ENCODE measurements at places on chromosomes 12 and 14.

DNA sequence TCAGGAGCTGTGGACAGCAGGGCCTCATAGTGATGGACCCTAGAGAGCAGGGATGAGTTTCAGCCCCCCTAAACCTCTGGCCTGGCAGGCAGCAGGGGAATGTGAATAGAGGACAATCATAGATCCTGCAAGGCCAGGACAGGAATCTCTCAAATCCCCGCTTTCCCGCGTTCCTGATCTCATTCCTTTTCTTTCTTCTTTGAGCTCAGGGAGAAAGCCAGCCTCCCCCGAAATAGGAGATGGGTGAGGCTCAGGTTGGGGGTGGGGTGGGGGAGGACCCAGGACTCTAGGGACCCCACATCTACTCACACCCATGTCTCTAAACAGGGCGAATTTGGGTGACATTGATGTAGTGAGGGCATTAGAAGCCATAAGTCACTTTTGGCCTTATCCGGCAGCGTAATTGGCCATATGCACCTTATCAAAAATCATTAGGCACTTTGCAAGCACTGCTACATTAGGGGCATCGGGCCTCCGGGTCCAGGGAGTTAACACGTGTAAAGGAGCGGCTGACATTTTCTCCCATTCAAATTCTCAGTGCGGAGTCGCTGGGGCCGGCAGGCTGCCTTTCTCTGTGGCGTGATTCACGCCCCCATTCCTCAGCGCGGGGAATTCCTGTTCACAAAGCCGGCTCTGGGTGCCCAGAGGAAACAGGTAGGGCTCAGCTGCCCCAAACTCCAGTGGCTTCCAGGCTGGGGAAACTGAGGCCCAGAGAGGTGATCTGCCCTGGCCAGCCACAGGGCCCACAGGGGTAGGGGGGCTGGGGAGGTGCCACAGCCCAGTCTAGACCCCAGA, 1.5 kb downstream of the LHX5 start:
- peak; percentile 62 for DNase-seq

GRCh38 chr12:13471471-13471870, 274.9 kb downstream of the EMP1 start:
- no peak for DNase-seq

DNA sequence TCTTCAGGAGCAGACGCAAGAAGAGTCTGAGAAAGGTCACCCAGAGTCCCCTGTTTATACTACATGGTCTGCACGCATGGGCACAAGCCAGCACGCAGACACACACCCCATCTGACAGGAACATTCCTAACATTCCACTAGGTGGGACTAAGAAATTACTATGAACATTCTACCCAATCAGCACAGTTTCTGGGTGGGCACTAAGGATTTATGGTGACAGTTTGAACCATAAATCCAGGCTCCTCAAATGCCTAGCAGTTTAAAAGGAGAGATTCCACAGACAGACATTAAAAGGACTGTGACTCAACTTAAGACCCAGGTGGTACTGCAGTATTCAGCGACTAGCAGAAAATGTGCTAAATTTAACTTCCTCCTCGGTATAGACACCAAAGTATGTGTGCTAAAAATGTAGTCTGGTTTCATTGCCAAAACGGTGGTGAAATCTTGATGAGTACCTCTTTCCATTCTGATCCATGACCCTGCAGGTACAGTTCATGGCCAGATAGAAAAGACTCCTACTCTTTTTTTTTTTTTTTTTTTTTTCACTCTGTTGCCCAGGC, 16.2 kb downstream of the ABHD4 start:
- peak; percentile 88 for DNase-seq

DNA sequence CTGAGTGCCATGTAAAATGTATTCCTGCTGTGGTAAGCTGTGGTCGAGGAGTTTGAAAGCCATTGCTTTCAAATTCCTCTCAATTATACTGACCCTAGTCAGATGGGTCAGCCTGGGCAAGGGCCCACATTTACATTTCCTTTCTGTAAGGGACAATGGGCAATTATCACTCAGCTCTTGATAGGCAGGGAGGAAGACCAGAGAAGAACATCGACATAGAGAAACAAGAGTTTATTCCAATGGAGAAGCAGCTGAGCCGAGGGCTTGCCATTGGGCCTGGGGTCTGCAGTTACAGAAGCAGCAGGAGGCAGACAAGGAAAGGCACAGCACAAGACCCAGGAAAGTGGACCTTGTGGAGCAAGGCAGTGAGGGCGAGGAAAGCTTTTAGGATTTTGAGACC, 9.7 kb downstream of the NRIP2 start:
- DNase-seq, result no peak

- DNase-seq, result no peak
Measured at GRCh38 chr12:97960741-97961608, 498.4 kb downstream of the RMST start.

Measured in osteoblast (primary cell).